ENCODE measurements at places on chromosomes 1 and 21. TPM values are rescaled to one million over a fixed set of nuclear protein-coding genes. Genes with fewer than 3 reads are reported as not detected.

- no peak for DNase-seq
Measured at GRCh38 chr1:89262643-89263042, 10.0 kb downstream of the GBP5 start.

DNA sequence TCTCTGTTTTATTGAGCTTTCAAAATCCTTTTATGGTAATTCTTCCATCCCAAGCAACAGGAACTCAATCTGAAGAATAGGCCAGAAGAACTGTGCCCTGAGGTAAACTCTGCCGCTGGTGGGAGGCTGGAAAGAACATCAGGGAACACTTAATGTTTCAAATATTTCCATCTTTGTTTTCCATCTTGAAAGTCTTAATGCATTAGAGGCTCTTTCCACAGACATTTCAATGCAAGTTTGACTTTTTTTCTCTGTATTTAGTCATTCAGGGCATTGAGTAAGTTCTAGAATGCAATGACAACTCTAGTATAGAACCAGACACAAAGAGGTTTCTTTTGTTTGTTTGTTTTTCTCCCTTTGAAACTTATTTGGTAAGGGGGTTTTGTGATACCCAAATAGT is 61.5 kb downstream of the KIAA0040 start:
- DNase-seq, result no peak

- no peak for DNase-seq
Measured at GRCh38 chr1:116203181-116203723, 92.1 kb downstream of the MAB21L3 start.

DNA sequence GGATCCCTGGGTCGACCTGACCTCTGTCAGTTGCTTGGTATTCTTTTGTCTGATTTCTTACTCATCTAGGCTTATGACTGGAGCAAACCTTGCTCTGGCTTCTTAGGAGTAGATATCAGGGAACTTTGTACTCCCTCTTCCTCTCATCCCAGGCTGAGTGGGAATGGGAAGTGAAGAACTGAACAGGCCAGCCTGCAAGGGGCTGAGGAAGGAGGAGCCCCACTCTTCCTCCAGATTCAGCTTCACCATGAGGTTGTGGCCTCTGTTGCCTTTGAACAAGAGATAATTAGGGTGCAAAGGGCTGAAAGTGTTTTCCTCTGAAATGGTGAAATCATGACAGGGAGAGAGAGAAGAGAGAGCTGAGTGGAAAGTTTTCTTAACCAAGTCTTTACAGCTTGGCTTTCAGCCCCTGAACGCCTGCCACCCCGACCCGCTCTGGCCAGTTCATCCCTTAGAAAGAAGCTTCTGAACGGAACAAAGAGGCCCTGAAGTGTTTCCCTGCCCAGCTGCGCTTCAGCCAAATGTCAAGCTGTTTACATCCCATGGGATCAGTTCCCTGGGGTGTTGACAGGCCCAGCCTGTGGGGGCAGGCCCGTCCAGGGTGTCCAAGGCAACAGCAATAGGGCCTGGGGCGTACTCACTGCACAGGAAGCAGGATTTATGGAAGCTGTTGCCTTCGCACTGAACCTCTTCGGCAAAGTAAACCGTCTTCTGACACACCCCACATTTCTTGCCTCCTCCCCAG is 11.2 kb downstream of the CSRP1 start:
- peak; percentile 66 for DNase-seq

DNA sequence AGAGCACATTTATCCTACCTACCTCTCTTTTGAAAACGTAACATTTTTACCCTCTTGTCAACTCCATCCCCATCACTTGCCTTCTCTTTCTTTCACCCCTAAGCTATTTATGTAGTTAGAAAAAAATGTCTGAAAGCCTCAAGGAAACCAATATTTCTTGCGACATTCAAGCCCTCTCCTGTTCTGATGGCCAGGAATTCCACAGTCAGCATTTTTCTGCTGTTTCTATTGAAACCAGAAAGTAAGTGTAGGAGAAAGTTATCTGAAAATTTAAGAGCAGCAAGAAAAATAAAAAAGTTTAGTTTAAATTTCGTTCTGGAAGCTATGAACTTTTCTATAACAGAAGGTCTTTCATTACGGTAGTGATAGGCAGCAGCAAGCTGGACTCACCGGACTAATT is 247.6 kb upstream of the PBX1 start:
- DNase-seq, result no peak

DNA sequence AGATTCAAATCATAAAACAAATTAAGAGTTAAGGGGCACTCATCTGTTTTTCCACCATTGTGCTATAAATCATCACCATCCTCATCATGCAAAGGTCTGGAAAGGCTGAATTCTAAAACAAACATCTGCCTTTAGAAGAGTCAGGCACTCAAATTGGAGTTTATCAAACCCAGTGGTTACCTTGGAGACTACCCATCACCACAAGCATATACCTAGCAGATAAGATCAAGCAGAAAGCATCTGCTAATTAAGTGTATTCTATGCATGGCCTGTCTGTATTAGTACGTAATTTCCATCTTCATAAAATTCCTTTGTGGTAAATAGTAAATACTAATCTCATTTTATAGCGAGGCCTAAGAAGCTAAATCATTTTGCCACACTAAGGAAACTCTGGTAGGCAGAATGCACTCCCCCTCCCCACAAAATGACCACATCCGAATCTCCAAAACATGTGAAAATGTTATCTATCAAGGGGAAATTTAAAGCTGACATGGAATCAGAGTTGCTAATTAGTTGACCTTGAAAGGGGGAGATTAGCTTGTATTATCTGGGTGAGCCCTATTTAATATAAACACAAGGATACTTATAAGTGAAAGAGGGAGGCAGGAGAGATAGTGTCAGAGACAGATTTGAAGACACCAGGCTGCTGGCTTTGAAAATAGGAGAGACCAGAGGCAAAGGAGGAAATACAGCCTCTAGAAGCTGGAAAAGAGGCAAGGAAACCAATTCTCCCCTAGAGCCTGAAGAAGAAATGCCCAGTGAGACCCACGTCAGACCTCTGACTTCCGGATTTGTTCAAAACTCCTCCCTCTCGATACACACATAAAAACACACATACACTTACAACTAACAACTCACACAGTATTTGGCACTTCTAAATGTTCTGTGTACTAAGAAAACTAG is 23.2 kb downstream of the ARID4B start:
- no peak for DNase-seq

GRCh38 chr1:7826363-7826762 is 26.5 kb downstream of the UTS2 start:
- no peak for DNase-seq

- no peak for DNase-seq
Measured at GRCh38 chr1:20323613-20323920, 32.9 kb downstream of the VWA5B1 start.

GRCh38 chr21:45356653-45357435 is 48.1 kb upstream of the COL18A1 start:
- no peak for DNase-seq

GRCh38 chr21:44371596-44371995 is 18.2 kb downstream of the TRPM2 start:
- no peak for DNase-seq

DNA sequence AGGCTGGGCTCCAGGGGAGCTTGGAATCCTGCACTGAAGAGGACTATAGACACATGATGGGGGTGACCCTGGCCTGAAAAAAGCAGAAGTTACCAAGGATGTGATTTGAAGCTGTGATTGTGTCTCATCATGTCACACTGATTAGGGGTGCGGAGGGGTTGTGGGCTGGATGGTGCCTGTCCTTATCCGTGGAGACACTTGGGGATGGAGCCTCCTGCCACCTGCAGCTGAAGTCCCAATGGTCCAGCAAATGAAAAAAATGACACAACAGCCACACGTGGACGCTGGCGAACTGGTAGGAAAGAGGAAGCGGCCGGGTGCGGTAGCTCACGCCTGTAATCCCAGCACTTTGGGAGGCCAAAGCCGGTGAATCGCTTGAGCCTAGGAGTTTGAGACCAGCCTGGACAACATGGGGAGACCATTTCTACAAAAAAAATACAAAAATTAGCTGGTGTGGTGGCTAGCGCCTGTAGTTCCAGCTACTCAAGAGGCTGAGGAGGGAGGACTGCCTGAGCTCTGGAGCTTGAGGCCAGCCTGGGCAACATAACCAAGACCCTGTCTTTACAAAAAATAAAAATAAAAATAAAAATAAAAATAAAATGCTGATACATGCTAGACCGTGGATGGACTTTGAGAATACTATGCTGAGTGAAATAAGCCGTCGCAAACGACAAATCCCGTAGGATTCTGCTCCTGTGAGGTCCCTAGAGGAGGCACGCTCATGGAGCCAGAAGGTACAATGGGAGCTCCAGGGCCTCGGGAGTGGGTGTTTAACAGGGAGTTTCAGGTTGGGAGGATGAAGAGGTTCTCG is 838 bp upstream of the IBA57 start:
- no peak for DNase-seq

- peak; percentile 89 for DNase-seq
Measured at GRCh38 chr1:93448292-93448982, 519 bp downstream of the FNBP1L start.

DNA sequence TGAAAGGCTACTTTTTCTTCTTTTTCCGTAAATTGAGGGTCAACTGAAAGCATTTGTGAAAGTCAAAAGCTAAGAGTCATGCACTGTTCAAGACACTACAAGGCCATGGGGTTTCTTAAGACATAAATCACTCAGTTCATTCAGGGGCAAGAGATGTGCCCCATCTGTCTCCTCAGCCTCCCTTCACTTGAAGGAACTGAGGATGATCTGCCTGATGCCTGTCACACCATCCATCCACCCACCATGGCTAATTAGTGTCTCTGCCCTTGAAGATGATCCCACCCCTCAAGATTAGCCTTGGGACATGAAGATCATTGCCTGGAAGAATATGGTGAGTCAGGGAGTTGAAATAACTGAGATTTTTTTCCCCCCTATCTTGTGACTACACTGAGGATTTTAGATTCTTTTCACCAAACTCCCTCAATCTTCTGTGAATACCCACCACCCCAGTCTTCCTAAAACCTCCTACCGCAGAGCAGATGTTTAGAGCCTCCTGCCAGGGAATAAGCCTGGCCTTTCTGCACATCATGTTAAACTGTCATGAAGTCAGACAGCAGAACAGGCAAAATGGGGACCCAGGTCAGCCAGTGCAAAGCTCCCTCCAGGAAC is 88.6 kb upstream of the LMO4 start:
- no peak for DNase-seq

DNA sequence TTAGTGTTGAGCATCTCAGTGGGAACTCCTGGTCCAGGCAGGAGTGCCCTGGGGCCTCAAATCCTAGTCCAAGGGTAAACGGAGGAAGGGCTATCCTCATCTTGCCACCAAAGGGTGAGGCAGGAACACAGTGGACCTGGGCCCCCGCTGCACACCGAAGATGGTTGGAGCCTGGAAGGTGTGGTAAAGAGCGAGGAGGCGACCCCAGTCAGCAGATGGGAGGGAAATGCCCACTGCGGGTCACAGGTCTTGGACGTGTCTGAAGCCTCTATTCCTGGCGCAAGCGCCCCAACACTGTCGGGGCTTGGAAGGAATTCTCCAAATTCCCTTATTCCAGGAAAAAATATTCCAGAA is 38.5 kb upstream of the SYNC start:
- no peak for DNase-seq

DNA sequence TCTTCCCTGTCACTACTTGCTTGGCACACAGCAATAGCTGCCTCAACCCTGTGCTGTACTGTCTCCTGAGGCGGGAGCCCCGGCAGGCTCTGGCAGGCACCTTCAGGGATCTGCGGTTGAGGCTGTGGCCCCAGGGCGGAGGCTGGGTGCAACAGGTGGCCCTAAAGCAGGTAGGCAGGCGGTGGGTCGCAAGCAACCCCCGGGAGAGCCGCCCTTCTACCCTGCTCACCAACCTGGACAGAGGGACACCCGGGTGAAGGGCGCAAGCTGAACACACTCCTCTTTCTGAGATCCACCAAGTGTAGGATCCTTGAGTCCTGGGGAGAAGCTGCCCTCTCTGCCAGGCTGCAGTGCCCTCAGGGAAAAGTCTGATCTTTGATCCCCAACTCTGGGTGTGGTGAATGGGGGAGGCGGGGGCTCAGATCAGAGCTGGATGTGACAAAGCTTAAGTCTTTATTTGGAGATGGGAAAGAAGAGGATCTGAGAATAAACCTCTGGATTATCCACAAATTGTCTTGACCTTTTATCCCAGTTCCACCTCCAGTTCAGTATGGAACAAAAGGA is 1.2 kb downstream of the RXFP4 start:
- no peak for DNase-seq

The CRYBG2 gene
- 18.9 TPM for total RNA-seq

The LHX4 gene
- not detected for total RNA-seq

The CADM3 gene
- total RNA-seq, result 1.0 TPM

The FBLIM1 gene
- total RNA-seq, result 46.2 TPM

Measured in upper lobe of left lung (tissue), 6 donors.